ENCODE measurements at places on chromosomes 2 and 18.
A peak's percentile ranks its signal among the peaks of the same experiment; 100 is the strongest.

GRCh38 chr2:209977386-209978239 is 24.8 kb upstream of the RPE start:
- DNase-seq, result peak; percentile 21

GRCh38 chr2:69665152-69665551 is 21.6 kb upstream of the AAK1 start:
- no peak for DNase-seq

DNA sequence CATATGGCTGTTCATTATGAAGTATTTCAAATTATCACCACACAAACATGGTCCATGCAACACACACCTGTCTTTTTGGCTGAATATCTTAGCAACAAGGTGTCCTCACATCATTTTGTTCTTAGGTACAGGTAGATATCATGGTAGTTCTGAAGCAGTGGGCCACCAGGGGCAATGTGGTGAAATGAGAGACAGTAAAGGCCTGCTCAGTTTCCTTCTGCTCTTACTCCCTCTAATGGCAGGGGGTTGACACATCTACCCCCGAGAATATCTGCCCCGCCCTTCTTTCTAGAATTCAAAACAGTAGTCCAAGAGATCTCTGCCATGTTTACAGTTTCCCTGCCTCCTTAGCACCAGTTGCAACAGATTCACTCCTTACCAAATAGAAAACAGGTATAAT is 147.0 kb upstream of the KLHL14 start:
- DNase-seq, result peak; percentile 41

- no peak for DNase-seq
These were observed 186.4 kb upstream of the SLC39A10 start for GRCh38 chr2:195470622-195471021.

GRCh38 chr2:203891474-203891873 is 23.9 kb downstream of the CTLA4 start:
- DNase-seq, result no peak

DNA sequence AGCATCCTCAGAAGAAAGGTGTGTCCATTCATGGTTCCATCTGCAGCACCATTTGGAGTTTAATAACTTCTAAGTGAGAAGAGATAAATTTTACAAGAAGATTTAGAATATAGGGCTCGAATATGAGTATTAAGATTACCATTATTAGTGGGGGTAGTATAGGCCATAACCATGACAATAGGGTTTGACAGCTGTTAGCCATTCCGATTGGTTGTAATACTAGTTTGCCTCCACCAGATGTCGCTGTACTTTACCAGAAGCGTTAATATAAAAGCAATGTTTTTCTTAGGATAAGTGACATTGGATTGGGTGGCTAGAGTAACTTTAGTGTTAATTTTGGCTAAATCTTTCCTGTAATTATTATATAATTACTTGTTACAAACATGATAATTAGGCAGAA is 107.5 kb upstream of the SRD5A2 start:
- DNase-seq, result no peak

- DNase-seq, result no peak
These were observed 175.2 kb upstream of the SPATS2L start for GRCh38 chr2:200131307-200131706.

GRCh38 chr2:46666754-46667153 is 187.4 kb downstream of the TMEM247 start:
- DNase-seq, result no peak

DNA sequence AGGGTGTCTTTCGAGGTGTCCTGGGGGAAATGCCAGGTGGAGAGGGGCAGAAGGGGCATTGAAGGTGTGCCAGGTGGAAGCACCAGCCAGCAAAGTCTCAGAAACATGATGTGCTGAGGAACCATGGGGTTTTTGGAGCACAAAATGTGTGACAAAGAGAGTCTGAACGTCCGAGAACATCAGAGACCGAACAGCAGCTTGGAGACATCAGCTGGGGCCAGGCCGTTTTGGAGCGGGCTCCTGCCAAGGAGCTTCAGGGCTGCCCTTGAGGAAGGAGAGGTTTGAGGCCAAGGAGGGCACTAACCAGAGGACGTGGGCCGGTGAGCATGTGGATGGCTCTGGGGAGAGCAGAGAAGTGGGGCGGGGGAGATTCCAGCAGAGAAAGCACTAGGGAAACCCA is 5.3 kb upstream of the MBP start:
- no peak for DNase-seq

GRCh38 chr2:63755965-63756364 is 85.7 kb upstream of the UGP2 start:
- no peak for DNase-seq

DNA sequence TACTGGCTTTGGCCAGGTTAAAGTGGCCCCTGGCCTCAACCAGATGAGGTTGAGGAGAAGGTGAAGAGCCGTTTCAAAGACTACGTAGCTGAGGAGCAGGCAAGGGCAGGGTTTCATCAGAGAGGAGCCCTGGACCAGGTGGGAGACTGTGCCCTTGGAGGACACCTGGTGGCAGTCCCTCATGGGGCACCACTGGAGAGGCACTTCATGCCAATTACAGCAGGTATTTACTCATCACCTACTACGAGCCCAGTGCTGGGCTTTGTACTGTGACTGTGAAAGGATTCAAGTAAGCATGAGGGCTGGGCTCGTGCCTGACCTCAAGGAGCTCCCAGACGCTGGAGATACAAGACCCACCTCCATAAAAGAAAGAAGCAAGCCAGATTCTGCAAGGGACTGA is 37.6 kb downstream of the SMAD7 start:
- DNase-seq, result no peak

GRCh38 chr2:38060236-38061018 is 15.5 kb downstream of the CYP1B1 start:
- DNase-seq, result no peak

DNA sequence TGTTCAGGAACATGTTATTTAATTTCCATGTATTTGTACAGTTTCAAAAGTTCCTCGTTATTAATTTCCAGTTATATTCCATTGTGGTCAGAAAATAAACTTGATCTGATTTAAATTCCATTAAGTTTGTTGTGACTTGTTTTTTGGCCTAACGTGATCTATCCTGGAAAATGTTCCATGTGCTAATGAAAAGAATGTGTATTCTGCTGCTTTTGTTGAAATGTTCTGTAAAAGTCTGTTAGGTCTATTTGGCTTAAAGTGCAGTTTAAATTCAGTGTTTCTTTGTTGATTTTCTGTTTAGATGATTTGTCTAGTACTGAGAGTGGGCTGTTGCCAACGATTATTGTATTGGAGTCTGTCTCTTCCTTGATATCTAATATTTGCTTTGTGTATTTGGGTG is 148.0 kb downstream of the UBR3 start:
- DNase-seq, result no peak

- no peak for DNase-seq
These were observed 39.0 kb downstream of the HS1BP3 start for GRCh38 chr2:20611844-20612356.

GRCh38 chr2:223460774-223461211 is 141.4 kb downstream of the SCG2 start:
- peak; percentile 68 for DNase-seq

GRCh38 chr18:55443776-55444175 is 144.2 kb downstream of the TCF4 start:
- no peak for DNase-seq

DNA sequence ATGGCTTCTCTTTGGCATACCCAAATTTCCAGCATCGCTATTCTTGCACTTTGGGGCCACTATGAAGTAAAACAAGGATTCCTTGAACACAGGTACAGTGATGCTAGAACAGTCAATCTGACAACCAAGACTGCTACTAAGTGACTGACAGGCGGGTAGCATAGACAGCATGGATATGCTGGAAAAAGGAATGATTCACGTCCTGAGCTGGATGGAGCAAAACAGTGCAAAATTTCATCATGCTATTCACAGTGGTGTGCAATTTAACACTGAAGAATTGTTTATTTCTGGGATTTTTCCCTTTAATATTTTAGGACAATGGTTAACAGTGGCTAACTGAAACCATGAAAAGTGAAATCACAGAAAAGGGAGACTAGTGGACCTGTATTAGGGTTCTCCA is 1511.2 kb upstream of the ZEB2 start:
- DNase-seq, result no peak

GRCh38 chr2:205885492-205886099 is 200.4 kb downstream of the INO80D start:
- DNase-seq, result no peak

DNA sequence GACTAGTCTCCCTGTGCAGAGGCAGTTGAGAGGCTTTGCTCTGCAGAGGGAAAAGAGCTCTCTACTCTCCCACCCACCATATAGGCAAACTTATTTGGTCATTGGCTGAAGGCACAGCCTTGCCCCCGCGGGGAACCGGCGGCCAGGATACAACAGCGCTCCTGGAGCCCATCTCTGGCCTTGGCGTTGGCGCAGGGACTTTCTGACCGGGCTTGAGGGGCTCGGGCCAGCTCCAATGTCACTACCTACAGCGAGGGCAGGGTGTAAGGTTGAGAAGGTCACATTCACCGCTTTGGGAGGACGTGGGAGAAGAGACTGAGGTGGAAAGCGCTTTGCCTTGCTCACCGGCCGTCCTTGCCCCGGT is 2.2 kb downstream of the ONECUT2 start:
- no peak for DNase-seq

- DNase-seq, result no peak
These were observed 37.7 kb upstream of the GPR155 start for GRCh38 chr2:174524527-174524926.

GRCh38 chr2:197846777-197847176 is 42.4 kb downstream of the PLCL1 start:
- DNase-seq, result no peak

- DNase-seq, result no peak
These were observed 56.7 kb downstream of the CWC22 start for GRCh38 chr2:179950391-179950790.

- no peak for DNase-seq
These were observed 29.2 kb downstream of the SPATS2L start for GRCh38 chr2:200335657-200336056.

GRCh38 chr18:34660572-34660971 is 49.5 kb upstream of the DTNA start:
- DNase-seq, result no peak

DNA sequence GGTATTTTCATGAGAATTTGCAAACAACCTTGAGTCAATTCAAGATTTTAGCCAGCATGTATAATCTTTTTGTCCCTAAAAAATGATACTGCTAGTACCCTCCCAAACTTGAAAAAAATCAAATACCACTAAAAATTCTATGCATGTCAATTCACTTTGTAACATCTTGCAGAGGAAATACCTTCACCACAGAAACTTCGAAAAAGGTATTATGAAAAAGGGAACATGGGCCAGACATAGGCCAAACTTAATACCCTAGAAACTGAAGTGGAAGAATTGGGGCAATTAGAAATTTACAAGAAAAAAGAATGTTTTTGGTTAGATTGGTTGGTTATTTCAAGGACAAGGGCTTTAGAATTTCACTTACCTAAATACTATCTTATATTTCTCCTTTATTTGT is 48.5 kb downstream of the PAX3 start:
- no peak for DNase-seq

GRCh38 chr18:6052449-6052913 is 157.2 kb upstream of the TMEM200C start:
- DNase-seq, result no peak

DNA sequence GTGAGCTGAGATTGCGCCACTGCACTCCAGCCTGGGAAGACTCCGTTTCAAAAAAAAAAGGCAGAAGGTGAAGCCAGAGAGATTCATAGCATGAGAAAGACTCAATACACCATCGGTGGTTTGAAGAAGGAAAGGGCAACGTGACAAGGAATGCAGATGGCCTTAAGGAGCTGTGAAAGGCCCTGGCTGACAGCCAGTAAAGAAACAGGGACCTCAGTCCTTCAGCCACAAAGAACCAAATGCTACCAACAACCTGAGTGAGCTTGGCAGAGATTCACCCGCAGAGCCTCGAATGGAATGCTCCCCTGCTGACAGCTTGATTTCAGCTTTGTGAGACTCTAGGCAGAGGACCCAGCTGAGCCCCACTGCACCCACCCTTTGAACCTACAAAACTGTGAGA is 154.9 kb upstream of the NDUFV2 start:
- DNase-seq, result no peak

DNA sequence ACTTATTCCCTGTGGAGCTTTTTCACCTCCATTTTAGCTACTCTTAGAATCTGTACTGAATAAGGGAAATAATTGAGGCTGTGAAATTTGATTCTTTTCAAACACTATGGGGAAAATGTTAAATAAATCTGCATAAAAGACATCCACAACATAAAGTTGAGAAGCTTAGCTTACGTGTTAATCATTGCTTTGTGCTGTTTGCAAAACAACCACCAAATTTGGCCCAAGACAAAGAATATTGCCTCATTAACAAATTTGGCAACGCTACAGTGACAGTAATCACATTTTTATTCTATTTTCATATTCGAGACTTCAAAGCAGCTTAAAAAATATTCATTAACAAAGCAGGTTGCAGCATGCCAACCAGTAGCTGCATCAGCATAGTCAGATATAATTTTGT is 437.6 kb downstream of the DPP10 start:
- DNase-seq, result no peak

- no peak for DNase-seq
These were observed 426.2 kb downstream of the RIT2 start for GRCh38 chr18:42689310-42689709.

- no peak for DNase-seq
These were observed 37.8 kb upstream of the RBM44 start for GRCh38 chr2:237760506-237761502.

- no peak for DNase-seq
These were observed 305.4 kb upstream of the HS6ST1 start for GRCh38 chr2:128623776-128624761.

- DNase-seq, result peak; percentile 51
These were observed 155.7 kb upstream of the SH3BP4 start for GRCh38 chr2:234796045-234796591.

DNA sequence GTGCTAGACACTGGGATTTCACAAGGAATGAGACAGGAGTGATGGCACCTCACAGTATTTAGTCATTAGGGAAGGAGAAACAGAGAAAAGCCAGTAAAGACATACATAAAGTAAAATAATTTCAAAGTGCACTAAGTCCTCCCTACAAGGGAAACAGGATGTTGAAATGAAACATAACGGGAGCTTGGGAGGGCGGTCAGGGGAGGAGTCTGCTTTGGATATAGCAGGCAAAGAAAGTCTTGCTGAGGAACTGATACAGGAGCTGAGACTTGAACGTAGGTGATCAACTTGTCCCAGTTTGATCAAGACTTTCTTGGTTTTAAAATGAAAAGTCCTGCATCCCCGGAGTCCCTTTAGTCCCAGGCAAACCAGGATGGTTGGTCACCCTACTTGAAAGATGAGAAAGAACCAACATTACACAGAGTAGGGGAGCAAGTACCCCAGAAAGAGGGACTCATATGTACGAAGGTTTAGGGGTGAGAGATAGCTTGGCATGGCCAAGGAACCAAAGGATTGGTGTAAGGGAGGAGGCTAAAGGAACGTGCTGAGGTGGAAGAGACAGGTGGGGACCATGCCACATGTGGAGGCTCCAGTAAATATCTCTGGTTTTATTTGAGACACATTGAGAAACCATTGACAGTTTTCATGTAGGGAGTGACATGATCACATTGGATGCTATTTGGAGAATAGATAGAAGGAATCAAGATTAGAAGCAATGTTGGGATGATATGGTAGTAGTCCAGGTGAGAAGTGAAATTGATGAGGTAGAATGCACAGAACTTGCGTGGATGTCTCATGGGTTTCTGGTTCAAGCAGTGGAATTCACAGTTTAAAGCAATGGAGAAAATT is 28.4 kb downstream of the FBXO48 start:
- DNase-seq, result no peak

Measured in DMS153 (cell line).